ENCODE measurements at places on chromosomes 12 and 14. TPM values are rescaled to one million over a fixed set of nuclear protein-coding genes. Genes with fewer than 3 reads are reported as not detected.

The C12orf56 gene
- total RNA-seq: 0.17 TPM

DNA sequence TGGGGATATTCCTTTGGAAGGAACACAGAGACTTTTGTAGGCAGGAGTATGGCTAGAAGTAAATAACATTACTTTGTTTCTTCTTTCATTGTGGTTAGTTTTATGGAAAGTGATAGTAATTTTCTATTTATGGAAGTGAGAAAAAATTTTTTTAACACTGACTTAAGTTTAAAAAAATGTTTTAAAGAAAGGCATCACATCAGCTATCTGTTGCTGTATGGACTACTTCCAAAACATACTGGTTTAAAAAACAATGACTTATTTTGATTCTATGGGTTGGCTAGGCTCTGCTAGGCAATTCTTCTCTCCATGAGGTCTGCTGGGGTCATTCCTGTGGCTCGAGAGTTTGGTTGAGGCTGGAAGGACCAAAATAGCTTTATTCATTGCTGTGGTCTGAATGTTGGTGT, 31.7 kb upstream of the SLC38A2 start:
- DNase-seq: no peak

DNA sequence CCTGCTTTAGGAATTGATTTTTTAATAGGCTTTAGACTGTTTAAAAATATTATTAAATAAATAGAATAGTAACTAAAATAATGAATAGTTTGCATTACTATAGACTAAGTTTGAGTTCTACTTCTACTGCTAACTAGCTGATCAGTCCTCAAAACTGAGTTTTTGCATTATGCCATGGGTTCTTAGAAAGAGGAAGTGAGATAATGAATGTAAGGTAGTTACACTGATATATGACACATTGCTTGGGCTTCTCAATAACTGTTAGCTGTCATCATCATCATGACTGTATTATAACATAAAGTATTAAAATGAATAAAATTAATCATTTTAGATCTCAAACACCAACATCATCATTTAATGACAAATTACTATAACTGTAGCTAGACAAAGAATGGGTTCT, 949.7 kb downstream of the TRHDE start:
- no peak for DNase-seq

GRCh38 chr14:23670481-23670880, 34.3 kb downstream of the DHRS2 start:
- no peak for DNase-seq

The PKP2 gene
- 0.25 TPM for total RNA-seq

The GALNT16 gene
- total RNA-seq: 0.05 TPM

The WNT1 gene
- 2.2 TPM for total RNA-seq

GRCh38 chr12:106239951-106240335, 7.9 kb downstream of the CKAP4 start:
- DNase-seq: no peak

DNA sequence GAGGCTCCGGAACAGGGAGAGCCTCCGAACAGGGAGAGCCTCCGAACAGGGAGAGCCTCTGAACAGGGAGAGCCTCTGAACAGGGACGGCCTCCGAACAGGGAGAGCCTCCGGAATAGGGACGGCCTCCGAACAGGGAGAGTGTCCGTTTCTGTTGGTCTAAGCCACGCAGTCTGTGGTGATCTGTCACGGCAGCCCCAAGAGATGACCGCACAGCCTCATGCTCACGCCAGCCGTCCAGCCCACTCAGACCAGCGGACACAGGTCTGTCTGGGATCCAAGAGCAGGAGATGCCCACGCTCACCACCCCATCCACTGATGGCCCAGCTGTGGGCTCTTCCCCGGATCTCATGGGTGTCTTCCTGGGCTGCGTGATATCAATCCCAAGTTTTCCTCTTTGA, 33.3 kb downstream of the GALNT9 start:
- DNase-seq: no peak
